ENCODE measurements at places on chromosomes 2 and 18.

DNA sequence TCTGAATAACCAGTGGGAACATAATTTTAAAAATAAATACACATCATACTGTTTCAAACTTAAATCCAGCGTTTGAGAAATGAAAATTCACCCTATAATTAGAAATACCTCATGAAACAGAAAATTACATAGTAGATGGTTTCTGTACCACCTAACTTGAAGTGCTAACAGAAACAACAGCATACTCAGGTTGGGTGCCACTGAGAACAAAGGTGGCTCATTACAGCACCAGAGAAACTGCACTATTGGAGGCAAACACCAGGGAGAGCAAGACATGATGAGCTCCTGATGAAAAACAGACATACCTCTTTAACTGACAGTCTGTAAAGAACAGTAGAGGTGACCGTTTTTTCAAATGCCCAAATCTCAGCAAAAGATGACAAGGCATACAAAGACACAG lies 12.6 kb downstream of the SULT1C4 start:
- DNase-seq = no peak

GRCh38 chr2:12778369-12778768 lies 61.6 kb downstream of the TRIB2 start:
- DNase-seq = no peak

DNA sequence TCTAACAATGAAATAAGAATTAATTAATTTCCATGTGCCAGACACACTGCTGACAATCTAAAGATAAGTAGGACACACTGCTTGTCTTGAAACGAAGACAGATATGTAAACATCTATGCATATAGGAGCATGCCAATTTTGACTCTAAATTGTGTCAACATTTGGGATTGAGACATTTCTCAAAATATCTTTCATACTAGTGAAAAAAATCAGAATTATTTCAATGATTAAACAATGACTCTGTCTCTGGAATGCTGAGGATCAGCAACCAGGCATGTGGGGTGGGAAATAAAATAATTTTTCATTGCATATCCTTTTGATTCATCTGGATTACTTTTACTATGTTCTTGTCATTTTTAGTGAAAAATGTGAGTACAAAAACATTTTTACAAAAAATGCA lies 262.6 kb upstream of the SYT4 start:
- no peak for DNase-seq

DNA sequence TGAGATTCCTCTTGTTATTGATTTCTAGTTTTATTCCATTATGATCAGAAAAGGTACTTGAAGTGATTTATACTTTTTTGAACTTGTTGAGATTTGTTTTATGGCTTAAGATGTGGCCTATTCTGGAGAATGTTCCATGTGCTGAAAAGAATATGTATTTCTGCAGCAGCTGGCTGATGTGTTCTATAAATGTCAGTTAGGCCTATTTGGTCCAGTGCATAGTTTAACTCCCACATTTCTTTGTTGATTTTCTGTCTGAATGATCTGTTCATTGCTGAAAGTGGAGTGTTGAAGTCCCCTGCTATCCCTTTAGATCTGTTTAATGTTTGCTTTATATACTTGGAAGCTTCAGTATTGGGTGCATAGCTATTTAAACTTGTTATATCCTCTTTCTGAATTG lies 7.1 kb upstream of the OR6B2 start:
- DNase-seq = no peak

Data from stimulated activated CD4-positive, alpha-beta T cell treated with anti-CD3 and anti-CD28 coated beads, Interleukin-1b, Interleukin-23, amount 100 ng/mL, for 1 hour (primary cell).